DND-41 (cell line): ENCODE measurements at places on chromosomes 4 and X.

- H3K4me3 ChIP-seq, result no peak overlapping the region
- no peaks in the 10 kb centered on the region for H3K27me3 ChIP-seq
- no peaks in the 10 kb centered on the region for H3K4me1 ChIP-seq
- no peak for DNase-seq
- no peak overlapping the region for H3K27ac ChIP-seq
- no peaks in the 10 kb centered on the region for H3K36me3 ChIP-seq
Observed at GRCh38 chr4:20590849-20591248, 109.4 kb upstream of the PACRGL start.

DNA sequence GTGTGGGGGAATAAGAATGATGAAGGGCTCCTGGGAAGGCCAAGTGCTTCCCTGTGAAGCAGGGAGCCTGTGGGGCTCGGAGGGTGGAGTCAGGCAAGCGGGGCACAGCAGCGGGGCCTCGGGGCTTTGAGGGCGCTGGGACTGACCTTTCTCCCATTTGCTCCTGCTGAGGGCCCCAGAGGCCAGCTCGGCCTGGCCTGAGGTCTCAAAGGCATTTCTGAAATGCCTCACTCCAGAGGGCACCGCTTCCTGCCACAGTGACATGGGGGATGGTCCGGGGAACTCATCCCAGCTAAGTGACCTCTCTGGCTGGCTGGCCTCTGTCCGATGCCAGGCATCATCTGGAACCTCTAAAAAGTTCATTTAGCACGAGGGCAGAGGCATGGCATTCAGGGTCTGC lies 98.8 kb upstream of the STX18 start:
- H3K27ac ChIP-seq, result no peak overlapping the region
- H3K36me3 ChIP-seq, result no peaks in the 10 kb centered on the region
- no peaks in the 10 kb centered on the region for H3K27me3 ChIP-seq
- DNase-seq, result no peak
- H3K4me1 ChIP-seq, result no peaks in the 10 kb centered on the region
- H3K4me3 ChIP-seq, result no peak overlapping the region

GRCh38 chrX:85865324-85865723 lies 182.0 kb downstream of the CHM start:
- peaks cover 21% of the 10 kb centered on the region; the same call in 1 of the 2 replicates for H3K36me3 ChIP-seq
- no peaks in the 10 kb centered on the region for H3K27me3 ChIP-seq
- H3K4me3 ChIP-seq, result no peak overlapping the region
- DNase-seq, result no peak
- H3K4me1 ChIP-seq, result no peaks in the 10 kb centered on the region

GRCh38 chrX:133916984-133917722 lies 68.2 kb downstream of the GPC3 start:
- H3K27me3 ChIP-seq, result no peaks in the 10 kb centered on the region
- no peak for DNase-seq
- no peaks in the 10 kb centered on the region for H3K36me3 ChIP-seq
- H3K4me3 ChIP-seq, result no peak overlapping the region
- H3K4me1 ChIP-seq, result peaks cover 7% of the 10 kb centered on the region
- no peak overlapping the region for H3K27ac ChIP-seq

- no peak overlapping the region for H3K4me3 ChIP-seq
- no peaks in the 10 kb centered on the region for H3K27me3 ChIP-seq
- H3K4me1 ChIP-seq, result no peaks in the 10 kb centered on the region
- H3K27ac ChIP-seq, result no peak overlapping the region
- DNase-seq, result no peak
- H3K36me3 ChIP-seq, result no peaks in the 10 kb centered on the region
Observed at GRCh38 chr4:42641161-42641560, 15.7 kb downstream of the ATP8A1 start.

DNA sequence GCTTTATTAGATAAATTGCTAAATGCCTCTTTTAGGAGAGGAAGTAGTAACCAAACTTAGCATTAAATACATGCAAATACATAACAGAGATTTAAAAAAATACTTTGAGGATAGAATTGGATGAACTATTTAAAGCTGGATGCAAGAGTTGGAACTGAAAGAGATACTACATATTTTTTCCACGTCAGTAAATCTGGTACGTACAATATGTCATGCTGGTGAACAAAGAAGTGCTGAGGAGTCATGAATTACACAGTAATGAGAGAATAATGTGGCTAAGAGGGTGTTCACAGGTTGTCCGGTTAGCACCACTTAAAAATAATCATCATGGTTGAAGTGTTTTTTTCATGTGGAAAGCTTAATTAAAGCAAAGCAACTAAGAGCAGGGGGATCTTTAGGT lies 184.1 kb upstream of the FRMPD4 start:
- no peak for DNase-seq
- no peaks in the 10 kb centered on the region for H3K27me3 ChIP-seq
- H3K4me3 ChIP-seq, result no peak overlapping the region
- H3K27ac ChIP-seq, result no peak overlapping the region

GRCh38 chrX:10233696-10234095 lies 76.9 kb downstream of the CLCN4 start:
- no peaks in the 10 kb centered on the region for H3K36me3 ChIP-seq
- H3K4me1 ChIP-seq, result no peaks in the 10 kb centered on the region
- H3K4me3 ChIP-seq, result no peak overlapping the region
- H3K27me3 ChIP-seq, result no peaks in the 10 kb centered on the region
- H3K27ac ChIP-seq, result no peak overlapping the region
